Hippocampal formation (tissue), 2 donors: ENCODE measurements at places on chromosomes 12 and 14.
A peak's percentile ranks its signal among the peaks of the same experiment; 100 is the strongest.

DNA sequence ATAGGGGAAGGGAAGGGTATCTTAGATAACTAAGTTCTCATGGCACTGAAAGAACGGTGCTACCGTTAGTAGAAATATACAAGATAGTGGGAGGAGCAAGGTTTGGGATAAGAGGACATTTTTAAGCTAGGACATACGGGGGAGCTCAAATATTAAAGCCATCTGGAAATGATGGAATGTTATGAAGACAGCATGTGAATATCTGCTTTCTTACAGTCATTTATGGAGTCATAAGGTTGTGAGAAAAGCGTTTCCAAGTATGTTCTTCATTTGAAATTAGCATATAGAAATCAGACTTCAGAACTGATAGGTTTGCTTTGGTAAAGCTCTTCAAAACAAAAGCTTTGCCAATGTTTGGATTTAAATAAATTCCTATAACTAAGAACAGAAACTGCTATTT, 62.3 kb downstream of the OTOGL start:
- DNase-seq = no peak

- DNase-seq = no peak
Measured at GRCh38 chr14:35336494-35337268, 44.5 kb downstream of the PSMA6 start.

DNA sequence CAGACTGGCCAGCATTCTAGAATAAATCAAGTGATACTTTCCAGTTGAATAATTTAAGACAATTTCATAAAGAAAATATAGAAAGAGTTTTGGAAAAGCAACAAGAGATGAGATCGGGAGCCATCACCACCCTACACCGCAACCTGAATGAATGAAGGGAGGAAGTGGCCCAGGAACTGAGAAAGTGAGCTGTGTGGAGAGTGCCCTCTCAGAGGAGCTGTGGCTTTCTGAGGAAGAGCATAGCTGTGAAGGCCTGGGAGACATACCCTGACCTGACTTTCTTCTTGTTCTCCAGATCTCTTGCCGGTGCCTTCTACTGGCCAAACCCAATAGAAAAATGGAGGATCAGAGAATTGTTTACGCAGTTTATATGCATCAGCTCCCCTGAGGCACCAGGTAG, 79.3 kb upstream of the TSPAN8 start:
- no peak for DNase-seq

- DNase-seq = no peak
Measured at GRCh38 chr12:85779768-85780167, 56.4 kb downstream of the RASSF9 start.

GRCh38 chr12:79422060-79422812, 268.5 kb downstream of the PAWR start:
- no peak for DNase-seq

DNA sequence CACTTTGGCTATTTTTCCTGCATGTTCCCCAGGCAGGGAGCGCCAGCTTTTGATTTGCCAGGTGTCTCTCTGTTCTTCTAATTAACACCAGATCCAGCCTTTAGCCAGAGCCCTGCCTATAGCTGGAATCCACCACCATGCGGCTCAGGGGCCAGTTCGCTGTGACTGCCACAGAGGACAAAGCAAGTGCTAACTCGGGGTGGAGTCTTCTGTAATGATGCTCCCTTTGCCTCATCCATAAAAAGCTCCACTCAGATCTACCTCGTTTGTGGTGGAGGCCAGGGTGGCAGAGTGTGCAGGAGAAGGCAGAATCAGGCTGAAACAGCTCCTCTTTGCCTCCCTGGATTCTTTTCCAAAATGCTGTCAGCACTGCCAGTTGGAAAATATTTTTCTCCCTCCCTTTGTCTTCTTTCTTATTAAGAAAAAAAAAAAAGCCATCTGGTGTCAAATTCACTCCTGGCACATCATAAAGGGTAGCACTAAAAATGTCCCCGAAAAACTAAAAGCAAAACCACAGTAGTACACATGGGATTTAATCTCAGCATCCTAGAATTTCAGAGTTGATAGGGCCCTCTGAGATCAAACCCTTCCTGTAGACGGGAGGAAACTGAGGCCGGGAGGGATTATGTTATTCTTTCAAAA, 18.0 kb upstream of the CTDSP2 start:
- DNase-seq = no peak

DNA sequence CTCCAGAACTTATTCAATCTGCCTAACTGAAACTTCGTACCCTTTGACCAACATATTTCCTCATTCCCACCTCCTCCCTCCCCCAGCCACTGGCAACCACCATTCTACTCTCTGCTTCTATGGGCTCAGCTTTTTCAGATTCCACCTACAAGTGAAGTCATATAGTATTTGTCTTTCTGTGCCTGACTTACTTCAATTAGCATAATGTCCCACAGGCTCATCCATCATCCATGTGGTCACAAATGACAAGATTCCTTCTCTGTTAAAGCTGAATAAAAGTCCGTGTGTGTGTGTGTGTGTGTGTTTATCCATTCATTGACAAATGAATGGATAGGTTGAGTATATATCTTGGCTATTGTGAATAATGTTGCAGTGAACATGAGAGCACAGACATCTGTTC, 1.3 kb upstream of the C14orf39 start:
- DNase-seq = no peak

- DNase-seq = no peak
Measured at GRCh38 chr12:92624236-92624635, 78.6 kb upstream of the PLEKHG7 start.

- DNase-seq = no peak
Measured at GRCh38 chr12:130613831-130614529, 102.1 kb downstream of the RIMBP2 start.

DNA sequence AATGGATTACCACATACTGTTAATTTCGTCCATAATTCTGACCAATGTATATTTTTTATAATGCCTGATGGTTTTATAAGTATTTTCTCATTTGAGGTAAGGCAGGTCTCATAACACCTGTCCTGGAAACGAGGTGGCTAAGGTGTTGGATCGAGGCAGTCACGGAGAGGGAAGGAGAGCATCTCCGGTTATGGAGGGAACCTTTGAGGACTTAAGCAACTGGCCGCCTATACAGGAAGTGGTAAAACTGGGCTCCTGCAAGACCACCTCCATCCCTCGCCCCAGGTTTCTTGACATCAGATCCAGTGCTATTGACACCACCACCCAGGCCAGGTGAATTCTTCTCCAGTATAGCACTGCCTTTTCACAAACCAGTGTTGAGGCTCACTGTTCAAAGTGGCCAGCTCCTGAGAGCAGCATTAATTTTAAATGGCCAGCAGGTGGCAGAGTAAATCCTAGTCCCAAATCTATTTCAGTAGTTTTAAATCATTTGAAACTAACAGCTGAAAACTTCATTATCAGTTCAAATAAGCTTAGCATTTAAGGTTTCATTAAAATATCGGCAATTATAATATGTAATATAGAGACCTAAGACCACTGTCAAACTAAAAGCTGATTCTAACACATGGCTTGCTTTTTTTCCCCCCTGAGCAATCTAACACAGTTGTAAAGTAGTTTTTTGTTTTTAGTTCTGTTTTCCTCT, 100.8 kb downstream of the PPM1A start:
- peak; percentile 51 for DNase-seq

- no peak for DNase-seq
Measured at GRCh38 chr14:59728304-59728703, 142.3 kb downstream of the RTN1 start.

DNA sequence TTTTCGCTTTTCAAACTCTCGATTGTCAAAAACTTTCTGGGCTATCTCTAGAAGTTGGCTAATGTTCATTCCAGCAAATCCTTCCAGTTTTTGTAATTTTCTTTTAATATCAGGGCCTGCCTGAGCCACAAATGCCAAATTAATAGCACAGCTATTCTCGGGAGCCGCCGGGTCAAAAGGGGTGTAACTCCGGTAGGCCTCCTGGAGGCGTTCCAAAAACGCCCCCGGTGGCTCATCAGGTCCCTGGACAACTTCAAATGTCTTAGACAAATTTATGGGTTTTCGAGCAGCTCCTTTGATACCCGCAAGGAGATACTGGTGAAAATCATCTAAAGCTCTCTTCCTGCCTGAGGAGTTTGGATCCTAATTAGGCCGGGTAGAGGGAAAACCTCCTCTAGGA, 117.9 kb upstream of the PZP start:
- DNase-seq = no peak

GRCh38 chr12:45981075-45981837, 9.1 kb downstream of the SCAF11 start:
- DNase-seq = no peak

DNA sequence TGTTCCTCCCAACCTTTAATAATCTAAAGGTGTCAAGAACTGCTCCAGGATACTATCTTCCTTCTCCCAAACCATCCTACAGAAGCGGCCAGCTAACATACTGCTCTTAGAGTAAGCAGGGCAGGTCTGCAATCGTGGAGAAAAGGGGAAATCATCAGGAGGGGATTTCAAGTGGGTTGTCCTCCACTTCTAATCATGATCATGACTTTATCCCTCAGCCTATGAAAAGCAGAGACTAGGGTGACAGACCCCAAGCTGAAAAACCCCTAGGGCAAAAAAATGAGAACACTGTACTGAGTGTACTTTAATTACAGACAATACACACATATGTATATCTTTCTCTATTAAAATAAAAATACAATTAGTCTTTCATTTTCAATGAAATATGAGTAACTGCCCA, 13.9 kb downstream of the DUSP16 start:
- DNase-seq = no peak

- no peak for DNase-seq
Measured at GRCh38 chr12:96093543-96094196, 58.3 kb upstream of the LTA4H start.

DNA sequence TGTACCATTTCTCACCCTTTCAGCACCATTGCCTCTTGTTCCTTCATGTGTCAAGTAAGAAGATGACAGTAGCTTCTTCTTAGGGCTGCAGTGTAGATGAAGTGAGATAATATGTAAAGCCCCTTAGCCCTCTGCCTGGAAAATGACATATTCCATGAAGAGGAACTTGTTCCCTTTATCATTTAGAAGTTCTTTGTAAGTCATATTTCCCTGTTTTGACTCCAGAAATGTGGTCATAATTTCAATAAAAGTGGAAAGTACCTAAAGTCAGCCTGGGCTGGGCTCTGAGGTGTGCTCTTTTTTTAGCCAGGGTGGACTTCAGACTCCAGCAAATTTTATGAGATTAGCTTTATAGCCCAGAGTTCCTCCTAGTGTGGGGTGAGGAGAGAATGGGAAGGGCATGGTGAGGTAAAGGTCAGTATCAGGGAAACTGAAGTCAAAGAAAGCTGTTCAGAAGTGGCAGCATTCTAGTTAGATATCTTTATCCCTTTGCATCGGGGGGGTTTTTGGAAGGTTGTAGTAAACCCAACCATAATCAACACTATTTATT, 92.5 kb downstream of the TMCC3 start:
- DNase-seq = no peak

DNA sequence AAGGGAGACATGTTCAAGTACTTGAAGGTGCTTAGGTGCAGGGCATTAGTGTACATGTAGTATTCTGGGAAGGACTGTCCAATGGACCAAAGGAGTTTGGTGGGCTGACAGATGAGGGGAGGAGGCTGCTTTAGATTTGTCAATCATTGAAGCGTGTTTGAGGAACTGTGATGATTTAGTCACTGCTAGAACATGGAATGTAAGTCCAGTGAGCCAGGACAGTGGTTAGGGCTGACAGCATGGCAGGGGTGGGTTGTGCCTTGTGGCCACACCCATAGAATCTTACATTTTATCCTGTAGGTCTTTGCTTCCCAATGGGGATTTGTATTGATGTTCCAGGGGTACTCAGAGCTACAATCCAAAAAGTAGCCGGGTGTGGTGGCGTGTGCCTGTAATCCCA, 24.6 kb downstream of the DIP2B start:
- no peak for DNase-seq

DNA sequence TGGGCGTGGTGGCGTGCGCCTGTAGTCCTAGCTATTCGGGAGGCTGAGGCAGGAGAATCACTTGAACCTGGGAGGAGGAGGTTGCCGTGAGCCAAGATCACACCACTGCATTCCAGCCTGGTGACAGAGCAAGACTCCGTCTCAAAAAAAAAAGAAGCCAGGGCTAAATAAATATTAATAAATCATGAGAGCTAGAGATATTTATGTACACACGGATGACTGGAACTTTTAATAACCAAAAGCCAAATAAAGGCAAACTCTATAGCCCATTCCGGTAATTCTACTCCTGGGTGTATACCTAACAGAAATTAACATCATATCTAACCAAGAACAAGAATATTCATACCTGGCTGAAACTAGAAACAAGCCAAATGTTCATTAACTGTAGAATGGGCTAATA, 7.7 kb upstream of the TRAFD1 start:
- DNase-seq = no peak

GRCh38 chr12:113222730-113223531, 1.7 kb downstream of the TPCN1 start:
- DNase-seq = peak; percentile 77

DNA sequence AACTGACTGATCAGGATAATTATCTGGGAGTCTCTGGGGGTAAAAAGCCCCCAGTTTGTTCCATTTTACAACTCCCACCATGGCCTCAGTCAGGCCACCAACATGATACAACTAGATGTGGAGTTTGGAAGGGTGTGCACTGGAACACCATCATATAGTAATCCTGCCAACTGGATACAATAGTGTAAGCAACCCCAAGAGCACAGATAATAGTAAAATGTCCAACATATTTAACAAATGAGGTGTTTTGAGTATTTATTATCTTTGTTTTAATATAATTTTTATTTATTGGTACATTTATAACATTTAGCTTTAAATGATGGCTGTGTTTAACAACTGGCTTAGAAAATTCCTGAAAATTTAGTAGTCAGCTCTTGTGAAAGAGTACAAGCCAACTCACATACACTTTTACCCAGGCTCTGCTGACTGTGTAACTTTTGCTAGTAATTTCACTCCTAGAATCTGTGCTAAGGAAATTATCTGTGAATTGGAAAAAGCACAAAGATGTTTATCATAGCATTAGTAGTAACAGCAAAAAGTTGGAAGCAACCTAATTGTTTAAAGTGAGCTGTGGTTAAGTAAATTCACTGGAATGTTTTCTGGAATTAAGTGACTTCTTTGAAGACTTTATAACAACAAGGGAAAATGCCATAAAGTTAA, 196.8 kb downstream of the RAD51B start:
- no peak for DNase-seq

GRCh38 chr14:31568161-31568560, 7.0 kb downstream of the NUBPL start:
- no peak for DNase-seq

- no peak for DNase-seq
Measured at GRCh38 chr12:3453990-3454680, 36.9 kb upstream of the PRMT8 start.

DNA sequence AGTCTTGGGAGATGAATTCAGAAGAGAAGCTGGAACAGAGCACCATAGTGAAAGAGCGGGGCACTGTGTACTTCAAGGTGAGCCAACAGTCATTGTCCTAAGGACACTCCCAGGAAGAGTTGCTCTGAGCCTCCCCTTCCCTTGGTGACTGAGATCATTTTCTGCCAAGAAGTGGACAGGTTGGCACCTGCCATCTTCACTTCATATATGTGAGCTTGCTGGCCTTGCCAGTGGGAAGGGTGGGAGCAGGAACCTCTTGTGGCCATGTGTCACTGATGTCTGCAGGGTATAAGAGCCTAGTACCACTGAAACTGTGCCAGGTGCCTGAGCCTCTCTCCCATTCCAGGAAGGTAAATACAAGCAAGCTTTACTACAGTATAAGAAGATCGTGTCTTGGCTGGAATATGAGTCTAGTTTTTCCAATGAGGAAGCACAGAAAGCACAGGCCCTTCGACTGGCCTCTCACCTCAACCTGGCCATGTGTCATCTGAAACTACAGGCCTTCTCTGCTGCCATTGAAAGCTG, 5.3 kb downstream of the FKBP4 start:
- no peak for DNase-seq

- DNase-seq = no peak
Measured at GRCh38 chr12:123491481-123491880, 33.5 kb downstream of the SNRNP35 start.
